ENCODE measurements at places on chromosomes 3 and 15.

GRCh38 chr3:50655009-50655830 lies 19.5 kb upstream of the DOCK3 start:
- no peak for DNase-seq

DNA sequence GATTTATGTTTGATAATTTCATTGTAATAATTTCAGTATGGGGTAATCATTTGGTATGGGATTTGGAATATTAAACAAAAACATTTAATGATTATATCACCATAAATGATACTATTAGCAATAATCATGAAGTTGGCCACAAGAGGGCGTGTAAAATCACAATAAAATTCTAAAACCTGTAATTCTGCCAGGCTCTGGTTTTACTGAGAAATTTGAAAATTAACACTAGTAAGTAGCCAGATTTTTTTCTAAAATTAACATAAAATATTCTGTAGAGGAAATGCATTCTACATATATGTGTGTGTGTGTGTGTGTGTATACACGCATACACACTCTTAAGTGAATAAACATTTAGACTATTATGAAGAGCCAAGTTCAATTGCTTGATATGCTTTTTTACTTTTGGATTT lies 40.5 kb downstream of the FEZF2 start:
- DNase-seq, result no peak

DNA sequence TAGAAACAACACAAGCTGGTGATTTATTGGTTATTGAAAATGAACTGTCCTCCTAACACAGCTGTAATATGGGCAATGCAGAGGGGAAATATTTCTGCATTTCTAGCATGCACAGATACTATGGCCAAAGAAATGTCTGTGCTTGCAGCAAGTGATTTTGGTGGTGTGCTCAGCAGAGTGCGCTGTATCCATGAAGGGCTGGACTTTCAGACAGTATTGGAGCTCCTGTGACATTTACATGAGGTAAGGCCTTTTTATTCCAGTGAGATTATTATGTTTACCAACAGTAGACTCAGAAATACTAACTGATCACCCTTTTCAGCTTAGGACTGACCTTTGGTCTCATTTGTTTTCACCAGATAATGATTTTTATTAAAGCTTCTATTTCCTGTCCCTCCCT lies 1302.6 kb upstream of the EPHA6 start:
- DNase-seq, result no peak

DNA sequence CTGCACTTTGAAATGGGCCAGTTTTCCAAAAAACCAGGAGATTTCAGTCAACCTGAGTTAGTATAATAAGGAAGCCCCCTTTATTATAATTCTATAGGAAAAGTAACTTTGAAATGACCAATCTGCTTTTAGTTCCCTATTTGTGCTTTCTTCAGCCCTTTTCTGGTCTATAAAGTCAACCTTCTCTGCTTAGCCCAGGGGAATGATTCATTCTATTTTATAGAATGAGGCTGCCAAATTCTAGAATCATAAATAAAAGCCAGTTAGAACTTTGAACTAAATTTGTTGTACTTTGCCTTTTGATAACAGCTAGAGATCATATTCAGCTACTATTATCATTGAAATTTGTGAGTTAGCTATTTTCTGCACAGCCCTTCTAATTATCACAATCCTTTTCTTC lies 24.7 kb downstream of the CIP2A start:
- DNase-seq, result no peak

GRCh38 chr3:10142707-10143560 lies 1.4 kb downstream of the VHL start:
- DNase-seq, result peak; percentile 36

DNA sequence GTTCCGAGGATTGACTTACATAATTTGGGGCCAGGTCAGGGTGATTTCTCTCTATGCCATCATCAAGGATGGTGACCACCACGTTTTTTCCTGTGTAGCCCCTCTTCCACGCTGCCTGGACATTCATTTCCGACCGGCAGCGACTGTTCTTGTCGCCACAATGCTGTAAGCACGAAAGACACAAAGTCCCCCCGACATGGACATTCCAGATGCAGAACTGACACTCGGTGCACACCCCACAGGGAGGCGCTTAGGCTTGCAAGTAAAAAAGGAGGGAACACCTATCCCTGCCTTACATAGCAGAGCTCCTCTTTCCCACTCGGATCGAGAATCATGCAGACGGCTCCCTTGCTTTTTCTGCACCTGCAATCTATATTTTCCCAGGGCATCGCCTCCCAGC lies 58.2 kb downstream of the PCSK6 start:
- no peak for DNase-seq

DNA sequence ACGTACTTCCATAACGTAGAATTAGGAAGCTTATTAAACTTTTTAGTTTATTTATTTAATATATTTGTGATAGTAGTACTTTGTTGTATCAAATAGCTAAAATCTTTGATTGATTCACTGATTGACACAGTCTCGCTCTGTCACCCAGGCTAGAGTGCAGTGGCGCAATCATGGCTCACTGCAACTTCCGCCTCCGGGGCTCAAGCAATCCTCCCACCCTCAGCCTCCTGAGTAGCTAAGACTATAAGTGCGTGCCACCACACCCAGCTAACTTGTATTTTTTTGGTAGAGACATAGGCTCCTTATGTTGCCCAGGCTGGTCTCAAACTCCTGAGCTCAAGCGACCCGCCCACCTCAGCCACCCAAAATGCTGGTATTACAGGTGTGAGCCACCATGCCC lies 5.7 kb downstream of the APH1B start:
- DNase-seq, result no peak

- DNase-seq, result no peak
Observed at GRCh38 chr15:76460871-76461270, 124.3 kb downstream of the ISL2 start.

- DNase-seq, result no peak
Observed at GRCh38 chr15:88690331-88690730, 51.5 kb downstream of the ISG20 start.

DNA sequence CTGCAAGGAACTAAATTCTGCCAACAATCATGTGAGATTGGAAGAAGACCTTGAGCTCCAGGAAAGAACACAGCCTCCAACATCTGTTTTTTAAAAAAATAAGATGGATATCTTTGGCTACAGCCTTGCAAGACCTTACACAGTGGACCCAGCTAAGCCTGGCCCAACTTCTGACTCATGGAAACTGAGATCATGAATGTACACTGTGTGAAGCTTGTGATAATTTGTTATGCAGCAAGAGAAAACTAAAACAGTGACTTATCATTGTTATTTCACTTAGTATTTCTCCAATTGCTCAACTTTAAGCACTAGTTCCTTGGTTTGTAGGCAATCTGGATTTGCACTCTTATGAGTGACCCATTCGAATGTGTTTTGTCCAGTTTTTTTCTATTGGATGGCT lies 29.3 kb downstream of the SHQ1 start:
- DNase-seq, result no peak

DNA sequence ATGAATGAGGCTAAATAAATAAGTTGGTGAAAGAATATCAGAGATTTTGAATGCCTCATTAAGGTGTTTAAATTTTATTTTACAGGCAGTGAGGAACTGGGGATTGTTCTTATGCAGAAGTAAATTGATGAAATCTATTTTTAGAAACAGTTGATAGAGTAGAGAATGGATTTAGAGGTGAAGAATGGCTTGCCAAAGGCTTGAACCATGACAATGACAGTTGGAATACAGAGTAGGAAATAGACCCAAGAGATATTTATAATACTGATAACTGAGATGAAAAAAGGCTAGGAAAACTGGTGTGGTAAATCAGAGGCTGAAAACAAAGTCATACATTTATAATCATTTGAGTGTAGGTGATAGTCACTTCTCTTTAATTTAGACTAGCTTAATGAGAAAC lies 39.0 kb upstream of the RBMS3 start:
- no peak for DNase-seq

GRCh38 chr15:80549654-80550053 lies 145.5 kb upstream of the ABHD17C start:
- no peak for DNase-seq

DNA sequence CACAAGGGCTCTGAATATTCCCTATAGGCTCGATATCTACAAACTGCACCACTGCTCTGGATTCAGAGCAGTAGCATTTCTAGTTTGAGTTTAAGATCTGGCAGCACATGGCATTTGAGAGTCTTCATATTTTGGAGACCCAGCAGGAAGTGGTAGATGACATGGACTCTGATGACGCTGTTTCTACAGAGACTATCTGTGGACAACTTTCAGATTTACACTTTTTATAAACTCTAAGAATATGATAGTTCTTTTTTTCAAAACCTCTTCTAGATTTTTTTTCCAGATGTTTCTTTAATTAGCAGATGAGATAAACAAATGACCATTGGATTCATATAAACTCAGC lies 35.8 kb downstream of the ARMC8 start:
- DNase-seq, result no peak

DNA sequence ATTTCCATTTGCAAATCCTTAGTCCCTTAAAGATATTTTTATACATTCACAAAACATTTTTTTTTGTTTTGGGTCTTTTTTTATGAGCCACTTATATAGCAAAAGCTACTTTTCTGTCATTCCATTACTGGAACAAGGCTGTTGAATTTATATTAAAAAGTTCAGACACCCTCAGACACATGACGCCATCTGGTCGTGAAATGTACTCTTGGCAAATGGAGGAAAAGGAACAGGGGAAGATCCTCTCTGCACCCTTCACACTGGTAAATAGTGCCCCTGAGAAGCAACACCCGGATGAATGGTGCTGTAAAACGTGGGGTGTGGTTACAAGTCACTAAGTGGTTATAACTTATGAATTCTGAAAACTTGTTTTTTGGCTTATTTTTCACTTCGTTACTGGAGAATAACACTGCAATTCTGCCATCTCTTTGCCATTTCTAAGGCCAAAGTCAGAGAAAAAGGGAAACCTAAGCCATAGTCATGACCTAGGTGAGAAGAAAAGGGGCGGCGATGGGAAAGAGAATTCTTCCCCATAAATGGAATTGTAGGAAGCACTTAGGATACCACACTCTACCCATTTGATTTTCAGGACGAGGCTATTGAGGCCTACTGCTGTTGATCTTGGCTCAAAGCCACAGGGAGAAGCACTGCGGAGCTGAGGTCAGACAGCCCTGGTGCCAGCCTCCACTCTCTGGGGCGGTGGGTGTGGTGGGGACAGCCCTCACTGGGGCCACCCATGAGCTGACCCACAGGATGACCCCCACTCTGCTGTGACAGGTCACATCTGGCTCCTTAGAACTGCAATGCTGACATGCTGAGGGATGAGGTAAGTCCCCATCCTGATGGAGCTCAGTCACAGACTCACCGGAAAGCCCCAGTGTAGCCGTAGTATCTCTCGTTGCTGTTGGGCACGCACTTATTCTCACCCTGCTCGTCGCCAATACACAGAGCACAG lies 21.9 kb downstream of the LTF start:
- no peak for DNase-seq

- no peak for DNase-seq
Observed at GRCh38 chr3:62229908-62230307, 143.4 kb downstream of the FEZF2 start.

GRCh38 chr15:39400821-39401550 lies 179.9 kb upstream of the THBS1 start:
- DNase-seq, result no peak

- no peak for DNase-seq
Observed at GRCh38 chr3:189570916-189571315, 60.3 kb upstream of the TP63 start.

GRCh38 chr15:29888646-29889045 lies 66.4 kb upstream of the TJP1 start:
- no peak for DNase-seq

GRCh38 chr3:172107403-172107802 lies 68.0 kb downstream of the FNDC3B start:
- DNase-seq, result no peak
